ENCODE measurements at places on chromosomes 12 and 14.

DNA sequence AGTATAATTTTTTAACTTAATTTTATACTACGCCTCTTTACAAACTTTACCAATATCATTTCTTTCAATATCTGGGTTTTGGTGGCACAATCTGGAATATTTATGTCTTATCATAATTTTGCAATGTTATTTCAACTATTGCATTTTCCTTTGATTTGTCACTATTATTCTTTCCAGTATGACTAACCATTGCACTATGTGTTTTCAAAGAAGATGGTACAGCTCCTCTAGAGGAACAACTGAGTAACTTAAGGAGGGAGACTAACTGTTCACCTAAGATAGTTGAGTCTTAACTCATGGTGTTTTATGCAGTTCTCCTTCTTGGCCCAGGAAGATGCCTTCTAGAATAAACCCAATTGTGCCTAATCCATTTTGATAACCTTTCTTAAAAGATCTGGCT, 60.5 kb upstream of the KIF21A start:
- DNase-seq = peak; percentile 16

DNA sequence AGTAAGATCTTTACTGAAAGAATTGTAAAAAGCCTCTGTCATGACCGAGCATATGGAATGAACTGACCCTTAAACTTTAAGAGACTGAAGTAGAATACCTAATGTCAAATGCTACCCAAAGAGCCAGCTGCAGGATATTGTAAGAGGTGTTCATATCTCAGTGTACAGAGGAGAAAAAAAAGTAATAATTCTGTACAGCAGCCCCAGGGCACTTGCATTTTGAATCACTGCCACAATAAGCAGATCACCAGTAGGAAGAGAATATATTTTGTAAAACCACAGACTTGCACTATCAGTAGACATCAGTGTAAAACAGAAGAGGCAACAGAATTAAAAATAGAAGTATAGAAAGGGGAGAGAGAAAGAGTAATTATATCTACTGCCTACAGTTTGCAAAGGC, 162.6 kb downstream of the PPFIA2 start:
- DNase-seq = no peak

- no peak for DNase-seq
These were observed 106.4 kb downstream of the GPR135 start for GRCh38 chr14:59358784-59359183.

DNA sequence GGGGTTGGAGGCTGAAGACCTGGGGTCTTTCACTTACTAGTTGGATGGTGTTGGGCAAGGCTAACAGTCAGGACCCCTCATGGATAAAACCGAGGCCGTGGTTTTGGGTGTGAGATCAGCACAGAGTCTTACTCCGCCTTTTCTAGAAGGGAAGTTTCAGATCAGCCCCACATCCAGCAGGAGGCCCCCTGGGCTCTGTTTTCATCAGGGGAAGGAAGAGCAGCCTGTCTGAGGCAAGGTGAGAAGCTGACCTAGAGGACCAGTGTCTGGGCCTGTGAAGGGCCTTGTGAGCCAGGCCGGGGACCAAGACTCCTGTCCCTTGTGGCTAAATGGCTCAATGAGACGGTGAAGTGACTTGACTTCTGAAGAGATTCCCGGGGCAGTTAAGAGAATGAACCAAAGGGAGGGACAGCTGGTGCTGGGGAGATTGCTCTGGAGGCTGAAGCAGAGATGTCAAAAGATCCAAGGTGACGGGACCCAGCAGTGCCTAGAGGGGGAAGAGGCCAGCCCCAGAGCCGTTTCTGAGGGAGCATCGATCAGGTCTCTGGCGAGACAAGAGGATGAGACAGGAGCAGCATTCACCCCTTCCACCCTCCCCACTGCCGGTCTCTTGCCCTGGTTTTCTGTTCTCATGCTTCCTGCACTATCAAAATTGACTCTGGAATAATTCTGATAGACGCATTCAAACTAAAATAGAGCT, 40.1 kb upstream of the TSPAN9 start:
- no peak for DNase-seq

GRCh38 chr12:52268212-52268611, 6.2 kb upstream of the KRT86 start:
- no peak for DNase-seq

DNA sequence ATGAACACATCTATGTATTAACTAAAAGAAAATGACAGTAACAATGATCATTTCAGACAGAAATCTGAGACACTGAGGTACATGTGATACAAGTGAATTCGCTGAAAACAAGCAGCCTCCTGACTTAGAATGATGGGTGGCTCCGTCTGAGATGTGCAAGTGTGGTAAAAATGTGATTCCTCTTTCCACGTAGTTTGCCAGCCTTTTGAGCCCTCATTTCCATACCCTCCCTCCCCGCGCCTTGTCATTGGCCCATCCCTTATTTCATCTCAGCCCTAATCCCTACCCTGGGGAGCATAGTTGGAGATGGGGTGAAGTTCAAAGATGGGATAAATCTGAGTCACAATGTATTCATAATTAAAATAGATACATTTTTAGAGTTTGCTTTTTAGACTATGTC, 107.8 kb downstream of the BMP4 start:
- DNase-seq = no peak

GRCh38 chr12:54369597-54370131, 5.4 kb upstream of the GPR84 start:
- DNase-seq = no peak

DNA sequence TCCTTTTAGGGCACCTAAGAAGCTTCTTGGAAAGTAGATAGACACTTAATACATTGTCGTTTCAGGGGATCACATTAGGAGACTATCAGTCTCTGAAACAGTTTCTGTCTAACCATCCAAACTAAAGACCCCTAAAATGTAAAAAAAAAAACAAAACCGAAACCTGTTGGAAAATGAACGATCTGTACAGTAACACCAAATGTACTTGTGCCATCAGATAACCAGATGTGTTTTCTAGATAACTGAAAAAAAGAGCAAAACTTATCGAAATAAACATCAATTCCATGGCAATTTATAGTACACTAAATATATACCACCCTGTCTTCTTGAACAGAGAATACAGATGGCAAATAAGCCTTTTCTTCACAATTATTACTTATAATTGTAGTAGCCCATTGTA, 2.1 kb downstream of the LDHB start:
- DNase-seq = no peak
